ENCODE measurements at places on chromosomes 11 and 22. TPM values are rescaled to one million over a fixed set of nuclear protein-coding genes. Genes with fewer than 3 reads are reported as not detected.

GRCh38 chr22:48884324-48884723, 943.3 kb downstream of the BRD1 start:
- DNase-seq: no peak

- DNase-seq: no peak
Measured at GRCh38 chr11:115645631-115646317, 141.6 kb upstream of the CADM1 start.

DNA sequence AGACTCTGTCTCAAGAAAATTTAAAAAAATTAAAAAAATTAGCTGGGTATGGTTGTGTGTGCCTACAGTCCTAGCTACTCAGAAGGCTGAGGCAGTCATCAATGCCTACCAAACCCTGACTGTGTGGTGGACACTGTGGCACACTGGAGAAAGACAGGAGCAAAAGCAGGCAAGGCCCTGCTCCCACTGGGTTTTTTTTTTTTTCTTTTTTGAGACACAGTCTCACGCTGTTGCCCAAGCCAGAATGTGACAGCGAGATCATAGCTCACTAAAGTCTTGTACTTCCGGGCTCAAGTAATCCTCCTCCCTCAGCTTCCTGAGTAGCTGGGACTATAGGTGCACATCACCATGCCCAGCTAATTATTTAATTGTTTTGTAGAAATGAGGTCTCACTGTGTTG, 4.6 kb downstream of the NEFH start:
- no peak for DNase-seq

DNA sequence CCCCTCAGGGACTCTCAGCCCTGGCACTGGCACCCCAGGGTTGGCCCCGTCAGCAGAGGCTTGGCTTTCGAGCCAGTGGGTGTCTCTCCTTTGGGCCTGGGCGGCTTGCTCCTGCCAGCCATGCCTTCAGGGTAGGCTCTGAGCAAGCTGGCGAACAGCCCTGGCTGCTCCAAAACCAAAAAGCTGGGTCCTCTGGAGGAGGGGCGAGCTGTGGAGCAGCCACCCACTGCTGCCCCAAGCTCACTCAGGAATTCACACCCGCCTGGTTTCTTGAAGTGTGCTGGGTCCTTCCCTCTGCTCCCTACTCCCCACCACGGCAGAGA, 6.2 kb downstream of the YDJC start:
- DNase-seq: no peak

- no peak for DNase-seq
Measured at GRCh38 chr22:49792107-49792506, 35.6 kb downstream of the BRD1 start.

GRCh38 chr22:44341431-44342346, 28.9 kb upstream of the SHISAL1 start:
- peak; percentile 33 for DNase-seq

DNA sequence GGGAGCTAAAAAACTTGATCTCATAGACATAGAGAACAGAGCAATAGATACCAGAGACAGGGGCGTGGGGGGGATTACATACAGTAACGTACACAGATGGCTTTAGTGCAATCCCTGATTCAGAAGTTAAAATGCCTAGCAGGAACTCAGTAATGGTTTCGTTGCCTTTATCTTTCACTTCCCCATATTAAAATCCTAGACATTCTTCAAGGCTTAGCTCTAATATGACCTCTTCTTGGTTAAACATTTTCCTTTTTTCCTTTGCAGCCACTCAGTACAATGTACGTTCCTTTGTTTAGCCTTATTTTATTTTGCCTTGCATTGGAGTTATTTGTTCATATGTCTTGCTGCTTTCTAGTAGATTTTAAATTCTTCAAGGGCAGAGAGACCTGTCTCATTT, 104.9 kb downstream of the C11orf87 start:
- no peak for DNase-seq

- peak; percentile 73 for DNase-seq
Measured at GRCh38 chr11:62546244-62546928, at the start of gene AHNAK. Gene AHNAK, minus strand, starts transcription at chr11:62546806. Its CDS starts 10,708 bp downstream, at chr11:62536098.

DNA sequence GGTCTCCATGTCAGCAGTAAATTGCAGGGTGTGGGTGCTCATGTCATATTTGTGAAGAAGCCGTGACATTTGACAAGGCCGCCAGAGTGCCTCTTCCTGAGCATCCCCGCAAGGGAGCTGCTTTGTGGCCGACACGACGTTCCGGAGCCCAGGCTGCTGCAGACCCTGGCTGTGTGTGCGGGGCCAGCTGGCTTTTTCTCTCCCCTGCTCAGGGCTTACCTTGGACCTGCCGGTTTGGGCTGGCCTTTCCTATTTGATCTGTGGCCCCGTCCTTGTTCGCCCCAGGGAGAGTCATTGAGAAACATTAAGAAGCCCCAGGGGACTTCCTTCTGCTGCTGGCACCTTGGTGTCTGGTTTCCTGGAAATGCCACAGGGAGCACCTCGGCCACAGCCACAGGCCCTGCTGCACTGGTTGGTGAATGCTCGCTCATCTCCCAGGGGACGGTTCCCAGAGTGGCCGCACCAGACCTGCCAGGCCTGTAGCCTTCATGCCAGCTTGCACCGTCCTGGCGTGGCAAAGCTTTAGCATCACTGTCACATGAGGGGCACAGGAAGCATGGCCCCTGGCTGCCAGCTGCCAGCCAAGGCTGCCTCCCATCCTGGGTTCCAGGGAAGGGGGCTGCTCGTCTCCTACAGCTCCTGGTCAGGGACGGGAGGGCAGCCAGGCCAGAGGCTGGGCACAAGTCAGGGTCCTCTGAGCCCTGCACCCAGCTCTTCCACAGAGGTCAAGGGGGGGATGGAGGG, 5.4 kb downstream of the GRK2 start:
- DNase-seq: peak; percentile 37

The ZNF280B gene
- total RNA-seq: 3.6 TPM

The SEC14L6 gene
- total RNA-seq: not detected

The SCGB1D2 gene
- total RNA-seq: not detected

DNA sequence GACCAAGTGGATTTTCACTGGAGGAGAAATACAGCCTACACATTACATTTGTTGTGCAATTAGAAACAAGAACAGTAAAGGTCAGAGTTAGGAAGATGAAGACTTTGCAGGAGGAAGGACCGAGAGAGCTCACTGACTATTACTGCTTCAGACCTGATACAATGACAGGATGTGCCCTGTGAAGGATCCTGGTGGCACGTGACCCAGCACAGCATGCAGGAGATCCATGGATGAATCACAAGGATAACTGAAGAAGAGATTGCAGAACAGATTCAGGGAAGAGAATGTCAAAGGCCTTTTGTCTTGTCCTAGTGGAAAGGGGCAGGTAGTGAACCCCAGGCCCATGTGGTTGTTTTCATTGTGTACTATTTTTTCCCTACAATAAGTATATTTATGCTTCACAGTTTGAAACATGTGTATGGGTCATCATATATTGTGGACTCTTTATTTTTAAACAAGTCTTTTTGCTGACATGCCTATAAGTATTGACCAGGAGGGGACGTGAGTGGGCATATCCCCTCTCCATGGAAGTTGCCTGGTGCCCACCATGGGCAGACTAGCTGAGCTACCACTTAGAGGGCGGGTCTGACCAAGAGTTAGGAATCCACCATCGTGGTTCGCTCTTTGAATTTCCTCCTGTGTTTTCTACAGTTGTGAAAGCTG, 44.3 kb downstream of the RASSF10 start:
- no peak for DNase-seq

DNA sequence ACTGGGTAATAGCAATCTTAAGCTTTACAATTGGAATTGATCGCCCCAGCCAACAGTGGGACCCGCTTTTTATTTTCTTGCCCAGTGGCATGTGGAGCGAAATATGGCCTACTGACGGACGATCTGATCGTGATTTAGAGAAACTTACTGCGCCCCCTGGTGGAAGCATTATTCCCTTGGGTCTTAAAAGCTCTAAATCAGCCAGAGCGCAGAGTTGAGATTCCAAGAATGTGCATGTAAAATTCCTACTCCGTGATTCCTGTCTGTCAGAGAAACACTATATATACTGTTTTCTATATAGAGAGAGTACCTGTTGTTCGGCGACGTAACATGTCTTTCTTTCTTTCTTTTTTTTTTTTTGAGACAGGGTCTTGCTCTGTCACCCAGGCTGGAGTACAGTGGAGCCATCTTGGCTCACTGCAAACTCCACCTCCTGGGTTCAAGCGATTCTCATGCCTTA, 3.7 kb upstream of the DPF2 start:
- DNase-seq: peak; percentile 92

The APOA5 gene
- total RNA-seq: not detected

DNA sequence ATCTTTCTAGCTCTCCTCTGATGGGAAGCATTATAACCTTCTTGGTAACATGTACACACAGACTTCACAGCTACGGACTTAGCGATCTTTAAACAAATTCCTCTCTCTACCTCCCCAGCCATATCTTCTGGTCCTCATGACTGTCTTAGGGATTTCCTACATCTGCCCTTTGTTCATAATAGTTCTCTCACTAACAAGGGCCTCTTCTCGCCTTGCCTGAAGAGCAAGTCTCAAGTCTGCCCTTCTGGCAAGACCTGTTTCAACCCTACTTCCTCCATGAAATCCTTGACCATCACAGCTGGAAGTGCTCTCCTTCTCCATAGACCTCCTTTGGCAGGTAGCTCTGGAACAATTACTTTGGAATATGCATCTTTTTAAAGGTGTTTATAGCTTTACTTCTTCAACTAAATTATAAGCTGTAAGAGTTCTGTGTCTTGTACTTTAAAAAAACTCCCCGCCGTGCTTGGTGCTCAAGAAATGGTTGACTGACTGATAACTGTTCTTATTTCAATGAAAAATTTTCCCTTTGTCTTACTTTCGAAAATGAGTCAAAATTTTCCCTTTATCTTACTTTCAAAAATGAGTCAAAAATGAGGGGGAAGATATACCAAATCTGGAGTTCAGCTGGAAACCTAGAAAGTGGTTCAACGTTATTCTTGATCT, 34.7 kb downstream of the SNX19 start:
- DNase-seq: no peak

- no peak for DNase-seq
Measured at GRCh38 chr11:131217313-131218310, 152.8 kb upstream of the NTM start.

GRCh38 chr22:26737262-26737661, 79.9 kb downstream of the MIAT start:
- DNase-seq: no peak

GRCh38 chr11:35298369-35298768, 121.0 kb downstream of the SLC1A2 start:
- no peak for DNase-seq

DNA sequence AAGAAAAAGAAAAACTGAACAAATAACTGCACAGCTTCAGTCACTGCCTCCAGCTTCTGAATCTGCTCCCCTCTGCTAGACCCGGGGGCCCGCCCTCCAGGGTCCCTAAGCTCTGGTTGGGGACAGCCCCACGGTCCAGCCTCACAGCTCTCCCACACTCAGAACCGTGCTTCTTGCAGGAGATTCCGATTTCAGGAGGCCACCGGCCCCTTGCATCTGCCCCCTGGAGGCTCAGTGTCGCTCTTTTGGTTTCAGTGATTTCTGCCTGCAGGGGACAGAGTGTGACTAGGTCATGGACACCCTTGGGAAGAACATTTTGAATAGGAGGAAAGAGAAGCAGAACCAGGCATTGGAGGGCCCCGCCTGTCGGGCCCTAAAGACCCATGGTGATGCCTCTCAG, 23.1 kb upstream of the RPS3 start:
- DNase-seq: no peak

GRCh38 chr11:92070026-92070889, 154.4 kb upstream of the FAT3 start:
- no peak for DNase-seq

- DNase-seq: no peak
Measured at GRCh38 chr22:44063462-44064371, 39.6 kb downstream of the PARVB start.

GRCh38 chr11:46380340-46381047, 975 bp upstream of the MDK start:
- no peak for DNase-seq

- no peak for DNase-seq
Measured at GRCh38 chr11:11807811-11808782, 33.7 kb upstream of the USP47 start.

The C1QTNF5 gene
- total RNA-seq: 72.1 TPM
